ENCODE measurements at places on chromosomes 12 and 14.
A peak's percentile ranks its signal among the peaks of the same experiment; 100 is the strongest.

DNA sequence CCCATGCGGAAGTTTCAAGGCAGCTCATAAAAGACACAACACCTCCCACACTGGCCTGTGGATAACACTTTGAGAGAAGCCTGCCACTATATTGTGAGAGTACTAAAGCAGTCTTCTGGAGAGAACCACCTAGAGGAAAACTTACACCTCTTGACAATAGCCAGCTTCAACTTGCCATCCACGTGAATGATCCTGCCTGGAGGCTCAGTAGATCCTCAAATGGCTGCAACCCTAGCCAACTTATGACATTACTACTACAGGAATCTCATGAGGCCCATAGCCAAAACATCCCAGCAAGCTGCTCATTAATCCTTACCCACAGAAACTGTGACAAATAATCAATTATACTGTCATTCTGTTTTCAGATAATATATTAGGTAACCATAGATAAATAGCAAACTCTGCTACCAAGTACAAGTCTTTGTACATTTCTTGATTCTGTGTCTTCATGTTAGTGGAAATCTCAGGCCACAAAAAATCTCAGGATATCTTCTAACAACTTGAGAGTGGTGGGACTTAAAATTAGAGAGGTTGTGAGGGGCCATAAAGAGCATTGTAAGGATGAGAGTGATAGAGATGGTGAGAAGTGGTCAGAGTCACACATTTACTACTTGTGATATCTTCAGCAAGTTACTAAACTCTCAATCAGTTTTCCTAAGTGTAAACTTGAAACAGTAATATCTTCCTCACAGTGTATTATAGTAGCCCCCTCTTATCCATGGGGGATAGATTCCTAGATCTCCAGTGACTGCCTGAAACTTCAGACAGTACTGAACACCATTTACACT, 368.0 kb downstream of the C12orf50 start:
- DNase-seq, result peak; percentile 42

- no peak for DNase-seq
Observed at GRCh38 chr14:33742166-33742565, 208.7 kb downstream of the EGLN3 start.

DNA sequence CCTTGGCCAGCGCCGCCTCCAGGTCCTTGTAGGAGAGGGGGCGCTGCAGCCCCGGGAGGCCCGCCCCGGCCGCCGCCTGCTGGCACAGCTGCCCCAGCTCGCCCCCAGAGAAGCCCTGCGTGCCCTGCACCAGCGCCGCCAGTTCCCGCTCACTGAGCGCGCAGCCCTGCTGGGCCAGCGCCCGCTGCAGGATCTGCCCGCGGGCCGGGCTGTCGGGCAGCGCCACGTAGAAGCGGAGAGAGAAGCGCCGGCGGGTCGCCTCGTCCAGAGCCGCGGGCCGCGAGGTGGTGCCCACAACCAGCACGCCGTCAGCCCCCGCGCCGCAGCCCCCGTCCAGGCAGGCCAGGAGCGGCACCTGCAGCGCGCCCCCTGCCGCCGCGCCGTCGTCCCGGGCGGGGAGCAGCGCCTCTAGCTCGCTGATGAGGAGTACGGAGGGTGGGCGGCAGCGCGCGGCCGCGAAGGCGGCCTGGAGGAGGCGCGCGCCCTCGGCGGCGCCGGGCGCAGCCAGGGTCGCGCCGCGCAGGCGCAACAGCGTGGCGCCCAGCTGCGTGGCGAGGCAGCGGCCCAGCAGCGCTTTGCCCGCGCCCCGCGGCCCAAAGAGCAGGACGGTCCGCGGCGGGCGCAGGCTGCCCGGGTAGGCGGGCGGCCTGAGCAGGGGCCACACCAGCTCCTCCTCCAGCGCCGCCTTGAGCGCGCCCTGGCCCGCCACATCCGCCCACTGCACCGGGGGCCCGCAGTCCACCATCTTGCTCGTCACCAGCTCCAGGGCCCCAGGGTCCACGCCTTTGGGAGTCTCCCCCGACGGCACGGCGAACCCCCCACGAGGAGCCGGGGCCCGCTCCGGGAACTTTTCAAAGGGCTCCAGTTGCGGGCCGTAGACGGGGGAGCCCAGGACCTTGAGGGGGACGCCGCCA, 27.7 kb downstream of the FIGNL2 start:
- no peak for DNase-seq

- DNase-seq, result no peak
Observed at GRCh38 chr12:52050116-52050757, 1.0 kb upstream of the NR4A1 start.

DNA sequence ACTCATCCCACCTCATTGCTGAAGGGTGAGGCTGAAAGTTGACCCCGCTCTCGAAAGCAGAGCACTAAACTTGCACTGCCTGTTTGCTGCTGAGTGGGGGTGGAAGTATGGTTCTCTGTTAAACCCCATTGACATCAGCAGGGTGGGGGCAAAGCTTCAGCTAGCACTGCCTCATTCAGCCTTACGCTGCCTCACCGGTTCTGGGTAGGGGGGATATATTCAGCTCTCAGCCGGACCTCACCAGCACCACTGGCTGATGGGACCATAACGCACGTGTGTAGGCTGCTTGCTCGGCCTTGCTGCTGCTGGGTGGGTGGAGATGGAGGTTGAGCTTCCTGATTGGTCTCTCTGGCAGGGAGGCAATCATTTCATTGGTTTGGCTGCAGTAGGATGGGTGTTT, 265.7 kb upstream of the RTL1 start:
- no peak for DNase-seq

DNA sequence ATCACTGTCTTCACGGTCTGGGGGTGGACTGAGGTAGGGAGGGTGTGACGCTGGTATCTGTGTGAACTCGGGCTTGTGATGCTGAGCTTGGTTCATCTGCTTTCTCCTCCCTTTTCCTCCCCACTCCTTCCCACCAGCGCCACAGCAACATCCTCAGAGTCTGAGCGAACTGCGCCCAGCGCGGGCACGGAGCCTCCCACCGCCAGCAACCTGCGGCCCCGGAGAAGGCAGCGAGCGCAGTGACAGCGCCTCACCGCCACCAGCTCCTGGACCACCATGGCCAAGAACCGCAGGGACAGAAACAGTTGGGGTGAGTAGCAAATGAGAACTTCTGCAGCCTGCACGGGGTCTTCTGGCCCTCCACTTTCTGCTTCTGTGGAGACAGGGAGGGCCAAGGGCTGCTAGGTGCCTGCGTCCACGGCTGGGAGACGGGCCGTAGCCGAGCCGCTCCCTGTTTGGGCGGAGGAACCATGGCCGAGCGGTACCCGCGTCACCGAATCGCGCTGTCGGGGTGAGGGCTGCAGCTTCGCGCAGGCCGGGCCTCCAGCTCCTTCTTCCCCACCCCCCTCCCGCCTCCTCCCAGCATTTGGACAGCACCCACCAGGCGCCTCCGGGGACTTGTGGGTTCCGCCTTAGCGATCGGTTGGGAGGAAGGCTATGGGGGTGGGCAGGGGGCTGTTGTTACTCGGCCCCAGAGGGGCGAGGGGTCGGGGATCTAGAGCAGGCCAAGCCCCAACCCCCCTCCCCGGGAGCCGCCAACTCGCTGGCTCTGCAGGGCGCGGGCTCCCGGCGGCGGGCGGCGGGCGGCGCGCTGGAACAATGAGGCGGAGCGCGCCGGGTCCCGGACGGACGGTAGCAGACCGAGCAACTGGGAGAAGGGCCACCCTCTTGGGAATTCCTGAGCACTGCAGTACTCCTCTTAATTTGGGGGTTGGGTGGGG, at the start of gene ATL1:
TSS of gene ATL1 (plus strand) at position 156 of the 941 bp plus-strand sequence. CDS start at position 277, 121 bp downstream.
- DNase-seq, result peak; percentile 68

- DNase-seq, result peak; percentile 95
Observed at GRCh38 chr12:9364224-9365176, 156.3 kb upstream of the PZP start.

DNA sequence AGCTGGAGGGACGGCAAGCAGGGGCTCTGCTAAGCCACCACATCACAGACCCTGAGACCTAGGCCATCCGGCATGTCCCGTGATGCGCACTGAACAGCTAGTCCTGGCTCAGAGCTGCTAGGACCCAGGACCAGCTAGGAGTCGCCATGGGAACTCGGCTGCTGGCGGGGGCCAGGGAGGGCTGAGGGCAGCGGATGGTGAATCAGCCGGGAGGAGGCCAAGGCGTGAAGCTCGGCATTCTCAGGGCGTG, 5.1 kb downstream of the AHNAK2 start:
- peak; percentile 93 for DNase-seq

DNA sequence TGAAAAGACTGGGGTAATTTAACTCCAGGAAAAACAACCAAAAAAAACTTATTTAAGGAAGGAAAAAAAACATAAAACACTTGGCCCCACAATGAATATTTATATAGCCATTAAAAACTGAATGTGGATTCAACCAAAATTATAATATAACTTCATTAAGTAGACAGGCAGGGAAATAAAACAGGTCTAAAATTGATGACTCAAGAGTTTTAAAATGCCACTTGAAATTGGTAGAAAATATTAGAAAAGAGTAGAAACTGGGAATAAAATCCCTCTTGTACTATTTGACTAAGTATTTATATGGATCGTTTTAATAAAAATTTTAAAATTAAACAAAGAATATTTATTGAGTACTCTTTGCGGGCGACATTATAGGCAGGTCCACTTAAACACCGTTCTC, 28.8 kb downstream of the RPS6KA5 start:
- no peak for DNase-seq

GRCh38 chr12:16369156-16369555, 21.7 kb downstream of the MGST1 start:
- DNase-seq, result peak; percentile 28

GRCh38 chr14:93955850-93956481, 20.4 kb downstream of the ASB2 start:
- DNase-seq, result no peak

- DNase-seq, result no peak
Observed at GRCh38 chr14:33369041-33369440, 430.4 kb downstream of the NPAS3 start.

DNA sequence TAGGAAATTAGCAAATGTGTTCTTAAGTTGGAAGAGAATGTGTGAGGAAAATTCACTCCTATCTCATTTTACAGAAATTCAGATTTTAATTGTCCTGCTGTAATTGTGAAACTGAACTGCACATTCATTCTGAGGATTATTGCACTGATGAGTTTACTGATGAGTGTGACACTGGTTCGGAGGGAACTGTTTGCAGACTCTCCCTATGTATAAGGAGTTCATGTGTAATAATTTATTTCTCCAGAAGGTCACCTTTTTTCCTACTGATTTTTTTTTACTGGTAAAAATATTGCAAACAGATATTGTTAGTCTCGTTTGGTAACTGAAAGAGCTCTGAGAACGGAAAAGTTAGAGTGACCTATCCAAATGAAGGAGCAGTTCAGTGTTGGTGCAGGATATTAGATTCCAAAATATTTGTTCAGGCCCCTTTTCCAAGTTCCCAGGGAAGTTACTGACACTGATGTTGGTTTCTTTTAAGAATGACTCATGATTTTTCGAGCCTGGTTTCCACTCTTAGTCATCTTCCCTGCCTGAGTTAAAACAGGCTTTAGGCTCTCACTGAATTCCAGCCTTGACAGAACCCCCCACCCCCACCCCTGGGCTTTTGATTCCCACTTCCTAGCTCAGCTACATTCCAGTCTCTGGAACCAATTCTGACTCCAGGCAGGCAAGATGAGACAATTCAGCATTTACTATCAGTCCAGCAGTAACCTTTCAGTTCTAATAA, 18.4 kb downstream of the ANO6 start:
- DNase-seq, result peak; percentile 98

DNA sequence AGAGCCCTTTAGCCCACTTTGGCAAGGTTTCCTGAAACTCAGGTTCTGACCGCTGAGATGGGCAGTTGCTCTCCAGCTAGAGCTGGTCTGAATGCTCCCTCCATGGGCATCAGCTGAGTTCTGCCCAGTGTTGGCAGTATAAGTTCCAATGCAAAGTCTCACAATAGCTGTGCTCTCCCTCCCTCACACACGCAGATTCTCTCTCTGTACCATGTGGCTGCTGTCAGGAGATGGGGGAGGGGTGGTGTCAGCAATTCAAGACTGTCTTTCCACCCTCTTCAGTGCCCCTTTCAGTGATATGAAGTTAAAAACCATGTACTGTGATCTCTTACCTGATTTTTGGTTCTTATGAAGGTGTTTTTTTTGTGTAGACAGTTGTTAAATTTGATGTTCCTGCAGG, 164.3 kb upstream of the PLEKHA5 start:
- no peak for DNase-seq

DNA sequence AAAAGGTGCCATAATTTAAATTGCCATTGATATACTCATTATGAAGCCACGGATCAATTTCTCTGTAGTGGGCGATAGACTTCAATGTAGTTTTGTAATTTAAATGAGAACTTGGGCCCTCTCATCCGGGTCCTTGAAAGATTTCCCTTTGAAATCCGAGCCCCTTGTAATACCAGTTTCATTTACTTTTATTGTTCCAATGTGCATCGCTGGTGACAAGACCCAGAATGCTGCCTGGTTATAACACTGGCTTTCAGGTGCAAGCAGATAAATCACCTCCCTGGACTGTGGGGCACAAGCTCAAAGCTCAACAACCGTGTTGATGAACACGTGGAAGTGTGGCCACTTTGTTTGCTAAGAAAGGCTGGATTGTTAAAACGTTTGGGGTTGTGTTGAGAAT, 68.9 kb upstream of the FZD10 start:
- no peak for DNase-seq

DNA sequence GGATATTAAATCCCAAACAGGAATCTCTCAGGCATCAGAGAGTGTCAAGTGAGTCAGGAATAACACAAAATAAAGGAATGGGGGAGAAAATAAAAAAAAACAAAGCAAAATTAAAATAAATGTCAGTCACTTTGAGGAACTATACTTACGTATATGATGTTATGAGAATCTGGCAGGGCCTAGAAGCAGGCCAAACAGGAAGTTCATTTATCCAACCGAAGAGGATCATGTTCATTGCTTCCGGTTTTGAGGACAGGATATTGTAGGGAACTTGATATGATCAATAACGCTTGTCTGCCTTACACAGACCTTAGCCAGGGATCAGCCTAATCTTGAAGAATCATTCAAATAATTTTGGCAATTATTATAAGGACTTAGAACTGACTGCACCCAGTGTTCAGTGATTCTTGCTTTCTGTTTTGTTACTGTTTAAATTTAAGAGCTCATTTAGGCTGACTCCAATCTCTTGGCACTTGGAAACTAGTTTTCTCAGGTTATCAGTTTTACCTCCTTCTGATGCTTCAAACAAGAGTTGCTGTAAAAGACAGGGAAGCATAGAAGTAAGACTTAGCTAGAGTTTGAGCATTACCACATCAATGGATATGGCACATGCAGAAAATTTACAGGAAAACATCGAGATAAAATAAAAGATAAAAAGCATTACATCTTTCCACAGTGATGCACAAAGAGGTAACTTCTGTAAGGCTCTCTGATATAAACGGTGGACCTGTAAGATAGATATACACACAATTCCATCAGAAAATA, 53.4 kb downstream of the ZFC3H1 start:
- DNase-seq, result no peak

Data from foreskin keratinocyte (primary cell).